Caki2 (cell line): ENCODE measurements at places on chromosomes 1 and 21. TPM values are rescaled to one million over a fixed set of nuclear protein-coding genes. Genes with fewer than 3 reads are reported as not detected.
A peak's percentile ranks its signal among the peaks of the same experiment; 100 is the strongest.

The FALEC gene
- not detected in 2 replicates for total RNA-seq

GRCh38 chr1:184664661-184665060, 90.0 kb downstream of the EDEM3 start:
- DNase-seq, result no peak

GRCh38 chr1:240693844-240694243, 81.9 kb upstream of the GREM2 start:
- DNase-seq, result no peak

GRCh38 chr1:222229672-222230312, 318.1 kb downstream of the HHIPL2 start:
- no peak for DNase-seq

DNA sequence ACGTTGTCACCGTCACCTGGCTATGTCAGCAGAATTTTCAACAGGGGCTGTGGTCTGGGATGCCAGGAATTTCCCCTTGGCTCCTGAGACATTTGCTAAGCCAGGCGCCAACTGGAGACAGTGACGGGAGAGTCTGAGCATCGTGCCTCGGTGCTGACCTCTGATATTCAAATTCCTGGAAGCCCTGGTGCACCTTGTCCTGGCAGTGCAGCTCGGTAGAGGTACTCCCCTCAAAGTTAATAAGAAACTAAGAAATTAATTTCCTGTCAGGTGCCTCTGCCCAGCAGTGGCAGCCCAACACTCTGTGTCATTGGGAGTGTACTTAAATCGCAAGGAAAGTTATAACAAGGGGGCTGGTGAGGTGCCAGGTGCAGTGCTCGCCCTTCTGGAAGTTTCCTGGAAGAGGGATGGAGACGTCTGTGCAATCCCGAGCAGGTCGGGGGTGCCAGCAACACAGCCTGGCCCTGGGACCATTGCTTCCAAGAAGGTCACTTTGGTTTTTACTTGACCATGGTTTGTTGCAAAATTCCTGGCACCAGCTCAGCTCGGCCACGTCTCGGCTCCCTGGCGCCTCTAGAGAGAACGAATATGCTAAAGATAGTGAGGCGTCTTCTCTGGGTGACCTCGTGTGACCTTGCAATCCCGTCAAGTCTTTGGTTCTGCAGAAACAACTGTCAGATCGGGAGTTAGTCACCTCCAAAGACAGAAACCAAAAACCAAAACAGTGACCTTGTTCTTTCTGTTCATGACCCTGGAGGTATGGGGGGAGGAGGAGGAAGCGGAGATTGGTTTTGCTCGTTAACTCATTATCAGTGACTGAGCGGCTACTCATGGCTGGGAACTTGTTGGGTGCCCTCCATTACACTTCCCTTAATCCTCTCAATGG, 149.5 kb upstream of the VAMP3 start:
- peak; percentile 9 for DNase-seq

The RIPPLY3 gene
- not detected in 2 replicates for total RNA-seq

The FMOD gene
- not detected in 2 replicates for total RNA-seq

The AMIGO1 gene
- 0.51 and 3.4 TPM in 2 replicates for total RNA-seq

The PLPPR4 gene
- total RNA-seq, result not detected in 2 replicates

GRCh38 chr1:233005703-233006102, 55.3 kb downstream of the NTPCR start:
- DNase-seq, result no peak

The BSND gene
- total RNA-seq, result not detected in 2 replicates

The KIRREL1 gene
- 62.9 and 80.2 TPM in 2 replicates for total RNA-seq

DNA sequence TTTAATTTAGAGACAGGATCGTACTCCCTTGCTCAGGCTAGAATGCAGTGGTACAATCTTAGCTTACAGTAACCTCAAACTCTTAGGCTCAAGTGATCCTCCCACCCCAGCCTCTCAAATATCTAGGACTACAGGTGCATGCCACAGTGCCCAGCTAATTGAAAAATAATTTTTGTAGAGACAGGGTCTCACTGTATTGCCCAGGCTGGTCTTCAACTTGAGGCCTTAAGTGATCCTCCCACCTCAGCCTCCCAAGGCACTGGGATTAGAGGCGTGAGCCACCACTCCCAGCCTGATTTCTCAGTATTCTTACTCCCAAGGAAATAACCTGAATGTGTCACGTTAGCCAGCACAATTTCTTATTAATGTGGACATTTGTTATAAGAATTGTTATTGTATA, 9.8 kb downstream of the RLF start:
- no peak for DNase-seq

DNA sequence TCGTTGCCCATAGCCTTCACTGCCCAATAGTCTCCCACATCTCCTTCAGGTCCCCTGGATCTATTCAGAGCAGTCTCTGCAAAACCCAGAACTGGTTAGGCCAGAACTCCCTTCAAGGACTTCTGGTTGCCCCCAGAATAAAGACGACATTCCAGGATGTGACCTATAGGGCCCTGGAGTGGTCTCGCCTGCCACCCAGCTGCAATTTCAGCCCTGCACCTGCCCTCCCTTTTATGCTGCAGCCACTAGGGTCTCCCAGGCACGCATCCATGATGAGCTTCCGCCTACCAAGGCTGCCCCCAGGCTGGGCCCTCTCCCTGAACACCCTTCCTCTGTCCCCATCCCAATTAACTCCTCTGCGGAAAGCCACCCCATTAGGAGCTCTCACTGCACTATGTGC, 7.2 kb upstream of the TSPEAR start:
- no peak for DNase-seq

- DNase-seq, result no peak
Measured at GRCh38 chr1:172915271-172915670, 135.5 kb downstream of the TNFSF18 start.

GRCh38 chr1:198167436-198167934, 10.7 kb downstream of the NEK7 start:
- DNase-seq, result no peak

GRCh38 chr21:40662889-40663288, 184.1 kb downstream of the DSCAM start:
- DNase-seq, result no peak

- DNase-seq, result no peak
Measured at GRCh38 chr1:57265104-57265503, 158.8 kb downstream of the DAB1 start.

DNA sequence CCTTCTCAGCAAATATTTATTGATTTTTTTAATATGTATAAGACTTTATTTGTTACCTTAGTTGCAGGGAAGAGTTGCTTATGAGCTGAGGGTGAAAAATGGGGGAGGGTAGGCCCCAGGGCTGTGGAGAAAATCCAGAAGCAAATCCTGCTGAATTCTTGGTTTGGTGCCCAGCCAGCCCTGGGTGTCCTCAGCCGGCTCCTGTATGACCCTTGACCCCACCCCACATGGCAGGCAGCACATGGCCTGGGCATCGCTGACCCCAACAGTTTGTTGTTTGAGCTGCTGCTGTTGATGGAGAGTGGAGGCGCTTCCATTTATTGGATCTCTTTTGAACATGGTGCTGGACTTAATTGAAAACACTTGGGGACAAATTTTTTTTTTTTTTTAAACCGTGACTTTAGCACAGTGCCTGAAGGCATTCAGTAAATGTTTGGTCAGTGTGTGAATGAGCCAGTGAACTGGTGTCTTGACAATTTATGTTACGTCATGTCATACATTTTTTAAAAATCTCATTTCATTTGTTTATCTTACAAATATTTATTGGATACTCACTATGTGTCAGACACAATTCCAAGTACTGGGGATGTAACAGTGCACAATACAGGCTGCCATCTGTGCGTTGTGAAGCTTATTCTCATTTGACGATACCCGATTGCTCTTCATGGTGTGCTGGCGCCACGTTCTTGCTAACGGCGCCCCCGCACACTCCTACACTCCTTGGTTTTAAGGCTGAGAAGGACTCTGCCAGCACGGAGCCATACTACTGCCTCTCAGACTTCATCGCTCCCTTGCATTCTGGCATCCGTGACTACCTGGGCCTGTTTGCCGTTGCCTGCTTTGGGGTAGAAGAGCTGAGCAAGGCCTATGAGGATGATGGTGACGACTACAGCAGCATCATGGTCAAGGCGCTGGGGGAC, 98.8 kb downstream of the MTR start:
- DNase-seq, result no peak

- DNase-seq, result no peak
Measured at GRCh38 chr1:229972600-229973296, 94.3 kb upstream of the GALNT2 start.

DNA sequence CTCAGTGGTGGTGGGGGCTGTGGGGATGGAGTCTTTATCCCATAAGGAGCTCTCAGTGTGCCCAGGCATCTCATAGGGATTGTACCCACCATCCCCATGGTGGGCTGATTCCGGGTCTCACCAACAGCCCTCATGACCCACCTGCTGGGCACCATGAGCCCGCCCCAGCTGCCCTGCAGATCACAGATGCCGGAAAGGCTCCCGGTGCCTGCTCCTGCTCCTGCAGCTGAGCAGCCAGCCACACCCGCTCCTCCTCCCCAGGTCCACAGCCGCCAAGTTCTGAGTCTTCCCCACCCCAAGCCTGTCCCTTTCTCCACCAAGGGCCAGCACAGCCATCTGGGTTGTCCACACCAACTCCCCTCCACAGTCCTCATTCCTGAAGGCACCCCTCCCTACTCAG, 15.5 kb upstream of the TSPEAR start:
- no peak for DNase-seq

The DDAH1 gene
- 11.8 and 16.9 TPM in 2 replicates for total RNA-seq

The OR2T33 gene
- not detected in 2 replicates for total RNA-seq

GRCh38 chr1:147079400-147080005, 92.8 kb downstream of the PRKAB2 start:
- DNase-seq, result no peak

- no peak for DNase-seq
Measured at GRCh38 chr1:95033843-95034242, 38.9 kb downstream of the ALG14 start.

- DNase-seq, result no peak
Measured at GRCh38 chr1:64111787-64112186, 91.6 kb upstream of the UBE2U start.

DNA sequence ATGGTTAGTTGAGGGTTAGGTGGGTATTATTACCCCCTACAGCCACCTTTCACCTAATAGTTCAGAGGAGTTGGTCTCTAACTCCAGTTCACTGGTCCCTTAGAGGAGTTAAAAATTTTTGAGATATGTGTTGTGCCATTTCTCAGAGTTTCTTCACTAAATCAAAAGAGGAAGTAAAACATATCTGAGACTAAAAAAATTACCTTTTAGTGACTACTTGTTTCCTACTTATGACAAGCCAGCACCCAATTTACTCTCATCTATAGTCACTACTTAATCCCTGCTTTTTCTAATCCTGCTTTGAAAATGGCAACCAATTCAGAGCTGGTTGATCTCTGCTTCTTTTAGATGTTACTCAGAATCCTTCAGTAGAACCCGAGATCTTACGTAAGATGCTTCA, 1316.8 kb upstream of the B3GALT2 start:
- no peak for DNase-seq

The TSPEAR gene
- not detected in 2 replicates for total RNA-seq

- no peak for DNase-seq
Measured at GRCh38 chr1:52906135-52906603, 15.4 kb downstream of the ECHDC2 start.

The ANGPTL3 gene
- total RNA-seq, result not detected in 2 replicates

The KCNN3 gene
- total RNA-seq, result not detected in 2 replicates

DNA sequence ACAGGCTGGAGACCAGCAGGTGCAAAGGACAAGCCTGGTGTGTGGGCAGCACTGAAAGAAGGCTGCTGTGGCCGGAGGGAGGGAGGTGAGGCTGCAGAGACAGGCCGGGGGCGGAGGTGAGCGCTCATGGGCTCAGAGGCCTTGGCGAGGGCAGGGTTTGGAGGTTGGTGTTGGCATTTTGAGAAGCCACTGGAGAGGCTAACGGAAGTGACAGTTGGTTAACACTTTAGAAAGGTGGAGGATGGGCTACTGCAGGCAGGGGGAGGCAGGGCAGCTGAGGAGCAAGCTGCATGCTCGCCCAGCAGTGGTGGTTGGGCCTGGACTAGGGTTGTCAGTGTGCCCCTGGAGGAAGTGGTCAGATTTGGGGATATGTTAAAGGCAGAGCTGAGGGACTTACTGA, 37.5 kb downstream of the QSOX1 start:
- DNase-seq, result no peak

The CYP4Z1 gene
- not detected in 2 replicates for total RNA-seq

- DNase-seq, result no peak
Measured at GRCh38 chr1:92933459-92933858, 27.8 kb downstream of the DIPK1A start.

The RNU1-4 gene
- not detected in 2 replicates for total RNA-seq

DNA sequence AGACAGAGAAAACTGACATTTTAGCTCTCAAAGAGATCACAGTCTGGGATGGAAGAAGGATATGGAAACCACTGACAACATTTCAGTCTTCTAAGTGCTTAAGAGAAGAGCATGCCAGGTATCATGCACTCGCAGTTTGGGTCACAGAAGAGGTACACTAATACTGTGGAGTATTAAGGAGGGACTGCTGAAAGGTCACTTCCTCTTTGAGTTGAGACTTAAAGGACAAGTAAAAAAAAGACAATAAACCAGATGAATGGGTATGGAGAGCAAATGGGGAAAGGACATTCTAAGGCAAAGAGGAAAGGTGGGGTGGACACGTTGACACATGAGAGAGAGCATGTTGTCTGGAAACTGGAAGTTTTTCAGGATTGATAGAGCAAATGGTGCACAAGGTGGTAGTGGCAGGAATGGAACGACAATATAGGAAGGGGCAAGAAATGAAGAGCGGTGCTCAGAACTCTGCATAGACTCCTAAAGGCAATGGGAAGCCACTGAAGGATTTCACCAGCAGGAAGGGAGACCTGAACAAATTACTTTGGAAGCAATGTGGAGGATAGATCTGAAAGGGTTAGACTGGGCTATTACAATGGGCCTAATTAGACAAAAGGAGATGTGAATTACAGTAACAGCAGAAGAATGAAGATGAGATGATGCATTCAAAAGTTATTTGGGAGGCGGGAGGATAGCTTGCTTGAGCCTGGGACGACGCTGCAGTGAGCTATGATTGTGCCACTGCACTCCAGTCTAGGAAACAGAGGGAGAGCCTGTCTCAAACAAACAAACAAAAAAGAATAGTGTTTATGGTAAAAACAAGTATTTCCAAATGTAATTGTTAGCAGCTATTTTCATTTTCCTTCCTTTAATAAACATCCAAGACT, 11.1 kb downstream of the DIPK1A start:
- DNase-seq, result peak; percentile 61

DNA sequence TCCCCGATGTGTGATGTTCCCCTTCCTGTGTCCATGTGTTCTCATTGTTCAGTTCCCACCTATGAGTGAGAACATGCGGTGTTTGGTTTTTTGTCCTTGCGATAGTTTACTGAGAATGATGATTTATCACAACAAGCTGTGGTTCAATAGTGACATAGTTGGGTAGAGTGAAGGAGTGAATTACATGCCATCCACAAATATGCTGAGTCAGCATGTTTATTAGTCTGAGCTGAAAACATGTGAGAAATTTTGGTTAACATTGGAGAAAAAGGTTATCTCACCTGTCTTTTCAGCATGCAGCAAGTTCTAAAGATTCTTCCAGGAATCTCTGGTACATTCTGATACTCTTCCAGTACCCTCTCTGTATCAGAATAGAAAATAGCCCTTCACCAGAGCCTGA, 19.0 kb downstream of the OR2L3 start:
- no peak for DNase-seq

GRCh38 chr21:31030367-31031106, 7.7 kb downstream of the KRTAP19-8 start:
- no peak for DNase-seq
